ENCODE measurements at places on chromosomes 2 and 18.

DNA sequence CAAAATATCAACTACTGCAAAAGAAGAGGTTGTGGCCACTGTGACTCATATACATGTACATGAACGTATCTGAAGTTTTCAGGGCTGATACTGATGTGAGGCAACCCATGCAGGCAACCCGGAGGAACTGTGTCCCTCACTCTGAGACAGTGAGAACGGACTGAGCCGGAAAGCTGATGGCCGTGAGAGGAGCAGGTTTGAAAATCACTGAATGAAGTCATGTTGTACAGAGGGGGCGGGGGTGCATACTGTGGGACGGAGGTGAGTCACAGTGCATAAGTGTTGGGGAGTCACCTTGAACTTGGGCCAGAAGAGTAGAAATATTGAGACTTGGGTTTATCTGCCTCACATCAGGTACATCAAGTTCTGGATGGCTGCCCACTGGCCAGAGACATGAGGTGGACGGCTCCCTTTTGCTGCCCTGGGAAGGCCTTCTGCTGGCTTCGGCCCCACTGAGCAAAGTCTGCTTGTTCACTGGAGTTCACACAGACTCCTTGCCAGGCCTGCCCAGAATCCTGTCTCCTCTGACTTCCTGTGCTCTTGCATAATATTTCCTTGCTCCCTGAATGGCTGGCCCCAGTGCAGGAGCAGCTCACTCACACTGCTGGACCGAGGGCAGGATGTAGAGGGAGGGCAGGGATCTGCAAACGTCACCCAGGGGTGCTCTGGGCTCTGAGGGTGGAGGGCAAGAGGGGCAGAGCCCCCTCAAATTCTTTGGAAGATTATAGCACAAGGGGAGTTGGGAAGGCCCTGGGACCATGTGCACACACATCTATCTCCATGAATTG is 18.1 kb downstream of the EPAS1 start:
- DNase-seq, result peak; percentile 92

DNA sequence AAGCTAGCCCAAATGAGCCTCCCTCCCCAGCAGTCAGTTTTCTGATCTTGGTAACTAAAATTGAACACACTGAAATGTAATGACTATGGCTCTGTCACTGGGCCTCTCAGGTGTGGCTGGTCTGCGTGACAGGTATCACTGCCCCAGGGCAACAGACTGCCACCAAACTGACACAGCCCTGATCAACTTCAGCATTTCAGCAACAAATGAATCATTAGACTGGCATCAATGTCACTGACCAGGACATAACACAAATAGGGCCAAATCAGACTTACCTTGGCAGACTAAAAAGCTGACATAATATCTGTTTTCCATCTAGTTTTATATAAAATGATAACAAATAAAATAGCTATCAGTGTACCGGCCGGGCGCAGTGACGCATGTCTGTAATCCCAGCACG is 290.8 kb upstream of the CHAC2 start:
- DNase-seq, result no peak

DNA sequence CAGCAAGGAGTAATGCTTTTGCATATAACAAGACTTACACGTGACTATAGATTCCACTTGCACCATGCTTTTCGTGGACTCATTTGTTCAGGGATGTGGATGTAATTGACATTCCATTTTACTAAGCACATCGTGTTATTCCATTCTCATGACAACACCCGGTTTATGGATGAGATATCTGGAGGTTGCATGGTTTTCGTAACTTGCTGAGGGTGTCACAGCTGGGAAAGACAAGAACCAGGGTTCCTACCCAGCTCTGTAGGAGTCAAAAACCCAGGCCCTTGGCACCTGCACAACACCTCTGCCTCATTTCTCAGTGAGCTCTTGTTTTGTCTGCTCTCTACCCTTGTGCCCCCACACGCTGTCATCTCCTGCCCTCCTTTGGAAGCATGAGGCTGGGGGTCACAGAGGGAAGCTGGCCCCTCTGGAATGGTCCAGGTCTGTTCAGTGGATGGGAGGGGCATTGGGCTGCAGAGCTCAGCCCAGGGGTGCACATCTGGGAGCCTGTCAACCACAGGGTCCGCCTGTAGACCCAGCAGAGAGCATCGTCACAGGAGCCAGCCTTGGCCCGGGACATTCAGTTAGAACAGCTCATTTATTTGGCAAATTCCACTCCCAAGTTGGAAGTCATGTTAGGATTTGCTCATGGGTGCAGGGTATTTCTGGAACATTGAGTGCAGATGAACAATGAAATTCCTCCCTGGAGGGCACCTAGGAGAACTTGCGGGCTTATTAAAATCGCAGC is 120.1 kb upstream of the TWIST2 start:
- peak; percentile 50 for DNase-seq

- DNase-seq, result no peak
Measured at GRCh38 chr2:229849073-229849472, 72.7 kb downstream of the TRIP12 start.

DNA sequence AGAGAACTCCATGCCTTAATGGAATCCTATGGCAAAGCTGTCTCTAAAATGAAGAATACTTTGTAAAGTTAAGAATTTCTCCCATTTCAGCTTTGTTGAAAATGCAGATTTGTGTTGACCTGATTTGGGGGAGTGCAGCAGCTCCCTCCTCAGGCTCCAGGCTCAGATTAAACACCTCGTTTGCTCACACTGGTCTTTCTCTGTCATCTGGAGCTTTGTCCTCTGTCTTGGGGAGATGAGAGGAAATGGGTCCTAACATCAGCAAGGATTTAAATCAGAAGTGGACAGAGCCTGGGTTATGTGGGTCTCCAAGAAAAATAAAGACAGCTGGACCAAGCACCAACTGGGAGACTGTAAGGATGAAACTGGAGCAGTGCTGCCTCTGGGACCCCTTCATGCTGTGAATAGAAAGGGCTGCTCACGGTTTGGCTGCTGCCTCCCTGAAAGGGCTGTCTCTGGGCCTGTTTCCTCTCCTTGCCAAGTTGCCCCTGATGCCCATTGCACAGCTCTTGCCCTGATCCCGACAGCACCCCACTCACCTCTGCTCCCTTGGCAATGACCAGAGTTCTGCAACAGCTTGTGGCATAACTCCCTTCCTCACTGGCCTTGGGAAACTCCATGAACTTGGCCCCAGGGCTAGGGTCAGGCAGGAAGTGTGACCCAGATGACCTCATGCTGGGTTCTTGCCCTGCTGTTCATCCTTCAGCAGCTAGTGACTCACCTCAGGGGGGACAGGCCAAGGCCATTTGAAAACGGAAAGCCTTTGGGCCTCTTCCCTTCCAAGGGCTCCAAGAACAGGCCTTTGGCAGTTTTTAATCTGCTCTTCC is 197.2 kb downstream of the CYP26B1 start:
- no peak for DNase-seq

GRCh38 chr2:157055660-157056199 is 201.8 kb upstream of the GALNT5 start:
- DNase-seq, result no peak
